HFFc6 (cell line): ENCODE measurements at places on chromosomes 6 and 20. TPM values are rescaled to one million over a fixed set of nuclear protein-coding genes. Genes with fewer than 3 reads are reported as not detected.

- DNase-seq = no peak
Observed at GRCh38 chr20:40189621-40190020, 499.4 kb downstream of the MAFB start.

GRCh38 chr6:30062471-30063178 is 1.6 kb downstream of the POLR1H start:
- no peak for DNase-seq

DNA sequence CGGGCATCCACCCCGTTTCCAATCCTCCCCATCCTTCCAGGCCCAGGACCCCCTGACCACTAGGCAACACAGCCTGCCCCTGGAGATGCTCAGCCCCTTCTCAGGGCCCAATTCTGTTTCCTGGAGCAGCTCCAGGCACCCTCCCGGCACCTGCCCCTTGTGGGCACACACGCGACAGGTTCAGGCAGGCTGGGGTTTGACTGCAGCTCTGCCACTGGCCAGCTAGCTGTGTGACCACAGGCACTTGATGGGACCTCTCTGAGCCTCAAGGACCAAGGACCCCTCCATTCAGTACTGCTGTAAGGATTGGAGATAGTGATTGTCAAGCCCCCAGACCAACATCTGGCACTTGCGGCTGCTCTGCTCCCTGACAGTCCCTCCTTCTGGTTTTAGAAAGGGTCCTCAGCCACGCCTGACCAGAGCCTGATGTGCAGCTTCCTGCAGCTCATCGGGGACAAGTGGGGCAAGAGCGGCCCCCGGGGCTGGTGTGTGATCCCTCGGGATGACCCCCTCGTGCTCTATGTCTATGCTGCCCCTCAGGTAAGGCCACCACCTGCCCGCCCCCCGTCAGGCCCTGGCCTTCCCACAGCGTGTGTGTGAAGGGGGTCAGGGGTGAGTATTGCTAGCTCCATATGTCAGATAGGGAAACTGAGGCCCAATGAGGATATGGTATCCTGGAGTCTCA is 21.7 kb downstream of the FGD2 start:
- DNase-seq = no peak

DNA sequence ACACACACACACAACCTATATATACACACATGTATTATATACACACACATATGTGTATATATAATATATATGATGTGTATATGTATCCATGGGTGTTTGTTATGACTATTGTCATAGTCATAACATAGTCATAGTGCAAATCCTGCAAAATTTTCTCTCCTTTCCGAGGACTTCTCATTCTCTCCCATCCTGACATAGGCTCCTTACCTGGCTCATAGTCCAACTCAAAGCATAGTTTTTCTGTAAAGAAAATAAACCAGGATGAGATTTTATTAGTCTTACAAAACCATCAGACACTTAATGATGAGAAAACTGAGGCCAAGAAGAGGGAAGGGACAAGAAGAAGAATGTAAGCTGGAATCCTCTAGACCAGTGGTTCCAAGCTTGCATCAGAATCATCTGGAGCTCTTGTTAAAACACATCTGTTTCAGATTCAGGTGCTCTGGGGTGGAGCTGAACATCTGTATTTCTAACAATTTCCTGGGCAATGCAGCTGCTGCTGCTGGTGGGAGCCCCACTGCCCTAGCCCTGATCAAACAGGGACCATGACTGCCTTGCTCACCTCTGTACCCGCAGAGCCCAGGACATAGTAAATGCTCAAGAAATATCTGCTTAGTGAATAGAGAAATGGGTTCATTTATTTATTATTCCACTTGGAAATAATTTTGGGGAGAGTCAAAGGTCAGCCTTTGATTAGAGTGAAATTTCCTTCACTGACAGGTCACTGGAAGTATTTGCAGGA is 5.3 kb downstream of the TRIM10 start:
- DNase-seq = no peak

The EYA4 gene
- total RNA-seq = not detected in 3 replicates

DNA sequence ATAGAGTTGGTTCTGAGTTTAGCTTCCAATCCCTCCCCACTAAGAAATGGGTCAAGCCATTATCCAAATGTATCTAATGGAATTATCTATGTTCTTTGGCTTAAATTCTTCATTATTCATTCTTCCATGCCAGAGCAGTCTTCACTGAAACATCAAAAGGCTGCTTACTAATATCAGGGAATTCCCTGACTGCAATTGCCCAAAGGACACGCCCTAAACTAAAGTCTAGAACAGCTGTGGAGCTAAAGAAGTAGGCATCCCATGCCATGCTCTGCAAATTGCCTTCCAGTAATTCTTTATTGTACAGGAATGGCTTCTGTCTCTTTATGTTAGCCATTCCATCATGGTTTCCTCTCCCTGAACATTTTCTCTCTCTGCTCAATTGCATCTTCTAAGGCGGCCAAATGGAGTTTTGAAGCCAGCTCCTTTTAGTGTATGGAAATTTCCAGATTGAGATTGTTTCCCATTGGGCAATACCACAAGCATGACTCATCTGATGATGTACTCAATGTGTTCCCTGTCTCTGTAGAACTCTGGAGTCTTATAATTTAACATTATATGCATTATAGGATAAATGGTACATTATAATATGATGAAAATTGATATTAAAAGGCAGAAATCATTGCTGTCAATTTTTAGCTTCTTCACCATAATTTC is 28.8 kb upstream of the TSHZ2 start:
- no peak for DNase-seq

GRCh38 chr6:28258877-28259777 is at the start of gene NKAPL:
Gene NKAPL, plus strand, starts transcription at chr6:28259297. Its CDS starts 75 bp downstream, at chr6:28259372.
- no peak for DNase-seq

- DNase-seq = no peak
Observed at GRCh38 chr6:37323580-37323979, 30.2 kb upstream of the RNF8 start.

DNA sequence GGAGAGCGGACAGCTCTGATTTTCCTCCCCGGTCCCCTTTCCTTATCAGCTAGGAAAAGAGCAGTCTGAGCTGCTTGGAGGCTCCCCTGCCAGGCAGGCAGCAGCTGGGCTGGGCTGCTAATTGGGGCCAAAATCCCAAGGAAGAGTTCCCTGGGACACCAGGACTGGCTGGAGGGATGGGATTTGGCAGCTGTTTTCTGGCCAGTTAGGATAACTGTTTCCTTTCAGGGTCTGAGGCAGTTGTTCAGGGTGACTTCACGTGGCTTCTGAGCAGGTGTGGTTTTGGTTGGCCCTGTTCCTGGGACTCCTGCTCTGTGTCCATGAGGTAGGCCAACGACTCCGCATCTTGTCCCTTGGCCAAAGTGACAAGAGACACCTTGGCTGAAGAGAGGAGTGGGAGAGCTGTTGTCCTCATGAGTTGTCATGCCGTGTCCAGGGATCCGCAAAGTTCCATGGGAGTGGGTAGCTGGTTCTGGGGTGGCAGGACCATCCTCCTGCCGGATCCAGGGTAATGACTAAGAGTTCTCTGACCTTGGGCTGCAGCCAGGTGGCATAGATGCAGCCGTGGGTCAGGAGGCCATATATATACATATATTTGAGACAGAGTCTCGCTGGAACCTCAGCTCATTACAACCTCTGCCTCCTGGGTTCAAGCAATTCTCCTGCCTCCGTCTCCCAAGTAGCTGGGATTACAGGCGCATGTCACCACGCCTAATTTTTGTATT is 21.2 kb downstream of the MRPS18A start:
- DNase-seq = no peak

DNA sequence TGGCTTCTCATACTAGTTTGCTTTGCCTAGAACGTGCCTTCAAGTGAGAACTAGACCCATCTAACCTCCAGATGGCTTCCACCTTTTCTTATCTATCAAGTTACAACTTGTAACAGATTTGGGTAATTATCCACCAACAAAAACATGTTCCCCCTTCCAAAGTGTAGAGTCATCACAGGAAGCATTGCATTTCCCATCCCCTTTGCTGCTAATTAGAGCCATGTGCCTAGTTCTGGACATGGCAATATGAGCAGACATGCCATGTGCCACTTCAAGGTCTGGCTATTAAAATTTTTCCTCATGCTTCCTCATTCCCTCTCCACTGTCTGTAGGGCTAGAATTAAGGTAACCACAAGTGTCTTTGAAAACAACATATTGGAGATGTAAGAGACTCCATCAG is 814.4 kb downstream of the TENT5A start:
- DNase-seq = no peak

DNA sequence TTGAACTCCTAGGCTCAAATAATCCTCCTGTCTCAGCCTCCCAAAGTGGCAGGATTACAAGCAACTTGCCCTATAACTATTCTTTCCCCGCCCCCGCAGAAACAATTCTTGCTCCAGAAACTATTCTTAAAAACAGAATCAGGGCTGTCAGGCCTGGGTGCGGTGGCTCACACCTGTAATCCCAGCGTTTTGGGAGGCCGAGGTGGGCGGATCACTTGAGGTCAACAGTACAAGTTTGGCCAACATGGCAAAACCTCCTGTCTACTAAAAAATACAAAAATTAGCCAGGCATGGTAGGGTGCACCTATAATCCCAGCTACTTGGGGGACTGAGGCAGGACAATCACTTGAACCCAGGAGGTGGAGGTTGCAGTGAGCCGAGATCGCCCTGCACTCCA is 31.2 kb downstream of the SAMHD1 start:
- DNase-seq = no peak

The SLC35D3 gene
- not detected in 3 replicates for total RNA-seq

DNA sequence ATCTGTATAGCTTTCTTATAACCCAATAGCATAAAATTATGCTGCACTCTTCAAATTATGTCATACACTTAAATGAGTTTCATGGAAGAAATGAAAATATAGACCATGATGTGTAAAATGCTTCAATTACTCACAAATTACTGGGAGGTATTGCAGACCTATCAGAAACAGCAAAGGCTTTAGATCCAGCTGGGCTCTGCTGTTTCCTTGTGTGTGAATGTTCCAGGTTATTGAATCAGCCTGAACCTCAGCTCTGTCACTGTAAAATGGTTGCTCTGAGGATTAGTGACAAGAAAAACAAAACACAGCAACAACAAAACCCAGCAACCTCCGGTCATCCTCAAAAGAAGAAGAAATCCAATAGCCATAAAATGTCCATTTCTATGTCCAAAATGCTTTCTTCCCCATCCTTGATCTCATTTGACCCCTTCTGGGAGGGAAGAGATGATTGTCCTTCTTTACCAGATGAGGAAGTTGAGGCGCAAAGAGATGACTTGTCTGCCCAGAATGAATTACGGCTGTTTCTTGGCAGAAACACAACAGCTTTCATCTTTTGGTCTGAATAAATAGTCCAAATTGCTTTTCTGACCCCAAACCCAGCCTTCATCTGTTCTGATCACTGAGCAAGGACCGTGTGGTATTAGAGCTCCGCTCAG is 42.2 kb upstream of the TGM6 start:
- no peak for DNase-seq

The CST1 gene
- not detected in 2 replicates for total RNA-seq

GRCh38 chr6:42555477-42556457 is 8.1 kb upstream of the UBR2 start:
- DNase-seq = no peak
